Stimulated activated CD4-positive, alpha-beta T cell treated with anti-CD3 and anti-CD28 coated beads, TNF-alpha, amount 100 ng/mL, for 1 hour (primary cell): ENCODE measurements at places on chromosomes 2 and 18.
A peak's percentile ranks its signal among the peaks of the same experiment; 100 is the strongest.

- DNase-seq = no peak
Measured at GRCh38 chr2:153871231-153872221, at the start of gene GALNT13. Gene GALNT13 (plus strand): TSS chr2:153871922.

DNA sequence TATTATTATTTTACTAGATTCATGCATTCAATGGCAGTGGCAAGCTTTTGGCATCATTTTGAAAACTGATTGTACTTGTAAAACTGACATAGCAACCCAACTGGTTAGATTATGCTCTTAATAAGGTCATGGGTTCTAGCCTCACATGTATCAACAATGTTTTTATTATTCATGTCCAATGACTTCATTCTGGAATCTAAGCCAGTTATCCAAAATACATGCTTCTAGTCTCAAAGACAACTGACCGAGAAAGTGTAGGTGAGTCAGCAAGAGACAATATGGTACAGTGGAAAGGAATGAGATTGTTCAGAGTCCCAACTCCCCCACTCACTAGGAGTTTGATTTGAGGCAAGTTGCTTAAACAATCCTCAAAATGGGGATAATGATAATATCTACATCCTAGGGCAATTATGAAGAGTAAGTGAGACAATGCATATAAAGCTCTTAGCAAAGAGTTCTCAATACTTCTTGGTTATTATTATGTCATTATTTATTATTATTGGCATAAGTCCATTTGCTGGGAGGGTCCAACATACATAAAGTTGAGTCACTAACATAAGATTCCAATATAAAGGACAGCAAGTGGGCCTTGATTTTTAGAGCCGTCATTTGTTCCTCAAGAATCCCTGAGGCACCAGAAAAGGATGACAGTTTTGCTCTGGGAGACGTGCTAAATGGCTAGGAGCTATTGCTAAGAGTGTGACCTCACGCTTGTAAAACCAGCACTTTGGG, 99.4 kb downstream of the NEB start:
- DNase-seq = no peak

GRCh38 chr2:26235089-26235488, 9.3 kb downstream of the HADHA start:
- no peak for DNase-seq

DNA sequence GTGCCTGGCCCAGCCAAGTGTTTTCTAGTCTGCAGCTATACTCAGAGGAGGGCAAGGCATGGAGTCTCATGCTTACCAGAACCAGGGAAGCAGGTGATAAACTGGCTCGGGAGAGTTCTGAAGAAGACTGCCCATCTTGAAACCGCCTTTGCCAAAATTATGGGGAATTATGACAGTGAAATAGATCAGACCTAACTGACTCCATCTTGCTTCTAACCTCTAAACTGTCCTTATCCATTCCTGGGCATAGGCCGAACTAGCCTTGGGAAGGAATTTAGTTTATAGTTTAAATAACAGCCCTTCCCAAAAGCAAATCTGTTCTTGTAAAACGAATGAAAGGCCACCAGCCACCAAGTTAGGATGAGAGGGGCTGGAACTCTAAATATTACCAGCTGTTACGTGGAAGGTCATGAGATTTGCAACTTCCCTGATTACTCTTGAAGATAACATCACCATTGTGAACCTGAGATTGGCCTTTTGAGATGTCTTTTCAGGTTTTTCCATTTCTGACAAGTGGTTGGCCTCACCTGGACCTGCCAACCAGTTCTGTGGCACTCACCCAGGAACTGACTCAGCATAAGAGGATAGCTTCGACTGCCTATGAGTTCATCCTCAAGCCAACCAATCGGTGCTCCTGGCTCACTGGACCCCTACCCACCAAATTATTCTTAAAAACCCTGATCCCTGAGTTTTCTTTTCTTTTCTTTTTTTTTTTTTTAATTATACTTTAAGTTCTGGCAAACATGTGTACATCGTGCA, 23.4 kb downstream of the CHCHD5 start:
- no peak for DNase-seq

- no peak for DNase-seq
Measured at GRCh38 chr2:31940920-31941319, 69.9 kb downstream of the MEMO1 start.

GRCh38 chr18:9757827-9758621, 49.9 kb downstream of the RAB31 start:
- no peak for DNase-seq

DNA sequence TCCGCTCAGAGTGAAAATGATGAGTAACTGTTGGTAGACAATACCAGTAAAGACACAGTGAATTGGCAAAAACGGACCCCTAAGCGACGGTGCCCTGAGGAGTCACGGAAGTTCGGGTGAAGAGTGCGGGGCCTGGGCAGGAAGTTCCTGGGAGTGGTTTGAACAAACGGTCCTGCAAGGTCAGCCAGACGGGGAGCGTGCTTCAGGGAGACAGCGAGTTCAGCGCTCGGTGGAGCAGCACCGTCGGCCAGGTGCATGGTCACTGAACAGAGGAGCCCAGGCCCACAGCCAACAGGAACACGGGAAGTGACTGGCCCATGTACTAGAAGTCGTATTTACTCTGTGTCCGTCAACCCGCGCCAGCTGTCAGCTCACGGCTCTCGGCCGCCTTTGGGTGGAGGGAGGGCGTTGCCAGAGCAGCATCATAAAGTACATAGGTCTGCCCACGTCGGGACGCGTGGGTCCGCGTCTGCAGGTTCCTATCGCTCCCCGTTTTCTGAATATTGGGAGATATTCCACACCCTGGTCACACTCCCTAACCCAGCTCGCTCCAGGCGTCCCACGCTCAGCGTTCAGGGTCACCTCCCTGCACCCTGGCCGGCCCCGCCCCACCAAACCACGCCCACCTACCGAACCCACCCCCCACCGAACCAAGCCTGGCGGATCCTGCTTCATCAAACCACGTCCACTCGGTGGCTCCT, 75.6 kb upstream of the UXS1 start:
- DNase-seq = peak; percentile 9
